GM18507 (cell line): ENCODE measurements at places on chromosomes 16 and 17.

- no peak for DNase-seq
Measured at GRCh38 chr17:410543-411401, 58.2 kb upstream of the RPH3AL start.

GRCh38 chr16:68732042-68732680 lies 4.9 kb upstream of the CDH1 start:
- no peak for DNase-seq

- no peak for DNase-seq
Measured at GRCh38 chr17:28970879-28971278, 19.6 kb upstream of the PHF12 start.

GRCh38 chr16:4172070-4172469 lies 55.8 kb upstream of the ADCY9 start:
- no peak for DNase-seq

- no peak for DNase-seq
Measured at GRCh38 chr17:73783945-73784603, 139.8 kb upstream of the SDK2 start.

DNA sequence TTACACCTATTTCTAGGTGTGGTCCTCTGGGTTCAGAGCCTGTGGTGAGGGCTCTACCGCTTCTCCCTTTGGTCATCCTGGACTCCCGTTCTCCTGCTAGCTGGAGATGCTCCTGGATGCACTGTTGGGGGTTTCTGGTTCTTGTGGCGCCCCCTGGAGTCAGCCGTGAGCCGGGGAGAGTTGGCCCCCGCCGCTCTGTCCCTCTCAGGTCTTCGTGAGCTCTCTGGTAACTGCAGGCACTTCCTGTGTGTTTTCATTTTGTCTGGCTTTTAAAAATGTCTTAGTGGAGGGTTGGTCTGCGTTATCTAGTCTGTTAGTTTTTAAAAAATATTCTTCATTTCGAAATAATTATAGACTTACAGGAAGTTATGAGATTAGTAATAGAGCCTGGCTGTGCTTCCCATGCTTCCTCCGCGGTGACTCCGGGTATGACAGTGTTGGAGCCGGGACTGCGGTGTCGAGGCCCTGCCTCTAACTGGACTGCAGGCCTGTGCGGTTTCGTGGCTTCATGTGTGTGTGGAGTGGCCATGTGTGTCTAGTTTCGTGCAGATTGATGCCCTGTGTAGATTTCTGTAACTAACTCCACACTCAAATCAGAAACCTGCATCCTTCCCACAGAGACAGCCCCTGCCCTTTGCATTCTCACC lies 78.0 kb upstream of the ZNF750 start:
- no peak for DNase-seq

- no peak for DNase-seq
Measured at GRCh38 chr17:64161380-64162176, 31.6 kb upstream of the ERN1 start.

GRCh38 chr16:80517846-80518245 lies 22.9 kb upstream of the DYNLRB2 start:
- no peak for DNase-seq

- DNase-seq = no peak
Measured at GRCh38 chr16:80121522-80121909, 419.3 kb upstream of the DYNLRB2 start.

DNA sequence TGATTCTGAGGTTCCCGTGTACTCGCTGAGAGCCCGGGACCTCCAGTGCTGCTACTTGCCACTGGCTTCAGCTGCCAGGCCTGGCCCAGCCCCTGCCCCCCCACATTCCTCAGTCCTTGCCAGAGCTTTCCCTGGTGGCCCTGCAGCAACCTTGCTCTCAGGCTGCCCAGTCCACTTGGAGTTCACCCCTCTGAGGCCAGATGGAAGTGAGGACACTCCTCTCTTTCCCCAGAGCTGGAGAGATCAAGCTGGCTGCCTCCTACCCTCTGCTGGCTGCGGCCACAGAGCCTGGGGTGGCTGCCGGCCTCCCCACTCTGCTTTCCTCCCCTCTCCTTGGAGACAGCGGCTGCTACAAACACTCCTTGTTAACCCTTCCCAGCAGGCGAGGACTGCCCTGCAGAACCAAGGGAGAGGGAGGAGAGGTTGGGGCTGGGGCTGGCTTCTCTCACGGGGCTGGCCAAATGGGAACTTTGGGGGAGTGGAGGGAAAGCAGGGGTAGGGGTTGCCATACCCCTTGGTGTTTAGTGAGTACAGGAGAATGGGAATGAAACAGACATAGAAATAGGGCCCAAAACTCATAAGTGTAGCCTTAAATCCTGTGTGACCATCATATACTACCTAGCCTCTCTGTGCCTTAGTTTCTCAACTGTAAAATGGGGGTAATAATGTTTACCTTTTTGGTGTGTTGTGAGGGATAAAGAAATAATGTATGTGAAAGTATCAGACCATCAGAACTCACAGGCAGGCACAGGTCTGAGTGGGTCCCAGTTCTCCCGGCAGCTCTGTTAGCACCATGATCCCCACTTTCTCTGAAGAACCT lies at the start of gene GAS2L2:
TSS of gene GAS2L2 (minus strand) at position 295 of the 820 bp plus-strand sequence. CDS start 389 bp downstream, outside the sequence.
- DNase-seq = no peak

GRCh38 chr16:49531931-49532840 lies 158.6 kb downstream of the C16orf78 start:
- no peak for DNase-seq

- DNase-seq = no peak
Measured at GRCh38 chr16:55253987-55254386, 70.0 kb upstream of the IRX6 start.

DNA sequence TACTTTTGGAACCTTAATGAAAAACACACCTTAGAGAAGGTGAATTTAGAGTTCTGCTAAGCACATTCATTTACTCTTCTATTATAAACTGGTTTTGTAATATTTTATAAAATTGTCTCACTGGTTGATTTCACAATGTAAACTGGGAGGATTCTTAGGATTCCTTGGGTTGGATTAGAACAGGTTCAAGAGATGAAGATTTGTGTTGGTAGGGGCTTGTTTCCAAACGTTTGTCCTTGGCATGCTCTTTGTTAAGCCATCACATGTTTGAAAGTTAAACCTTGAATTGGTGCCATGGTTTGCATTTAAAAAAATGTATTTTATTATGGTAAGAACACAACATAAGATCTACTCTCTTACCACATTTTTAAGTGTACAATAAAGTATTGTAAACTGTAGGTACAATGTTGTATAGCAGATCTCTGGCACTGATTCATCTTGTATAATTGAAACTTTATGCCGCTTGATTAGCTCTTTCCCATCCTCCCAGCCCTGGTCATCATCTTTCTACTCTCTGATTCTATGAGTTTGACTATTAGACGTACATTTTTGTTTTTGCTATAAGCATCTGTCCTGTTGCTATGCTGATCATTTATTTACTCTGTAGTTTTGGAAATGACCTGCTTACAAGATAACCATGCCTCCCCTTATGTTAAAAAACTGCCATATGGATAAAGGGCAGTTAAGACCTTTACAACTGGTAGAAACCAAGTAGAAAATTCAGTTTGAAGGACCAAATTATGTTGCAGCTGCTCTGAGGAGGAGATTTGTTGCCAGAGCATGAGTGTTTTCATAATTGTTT lies 9.6 kb downstream of the FTO start:
- no peak for DNase-seq

GRCh38 chr17:61422116-61422799 lies 22.6 kb downstream of the TBX2 start:
- no peak for DNase-seq

GRCh38 chr17:66564992-66565465 lies 262.6 kb downstream of the PRKCA start:
- no peak for DNase-seq

DNA sequence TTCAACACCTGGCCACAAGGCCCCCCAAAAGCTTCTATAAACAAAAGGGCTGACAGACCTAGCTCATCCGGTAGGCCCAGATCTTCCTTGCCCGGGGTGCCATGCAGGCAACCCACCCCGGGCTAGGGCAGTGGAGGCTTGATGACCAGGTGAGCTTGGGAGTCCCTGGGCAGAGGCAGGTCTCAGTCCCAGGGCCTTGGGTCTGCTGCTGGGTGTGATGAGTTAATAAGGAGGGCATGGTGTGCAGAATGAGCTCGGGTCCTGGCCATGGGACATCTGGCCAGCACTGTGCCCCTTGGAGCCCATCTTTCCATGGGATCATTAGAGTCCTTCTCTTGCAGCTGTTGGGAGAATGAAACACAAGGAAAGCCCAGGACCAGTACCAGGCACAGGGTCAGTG lies 20.2 kb upstream of the MPRIP start:
- DNase-seq = no peak

DNA sequence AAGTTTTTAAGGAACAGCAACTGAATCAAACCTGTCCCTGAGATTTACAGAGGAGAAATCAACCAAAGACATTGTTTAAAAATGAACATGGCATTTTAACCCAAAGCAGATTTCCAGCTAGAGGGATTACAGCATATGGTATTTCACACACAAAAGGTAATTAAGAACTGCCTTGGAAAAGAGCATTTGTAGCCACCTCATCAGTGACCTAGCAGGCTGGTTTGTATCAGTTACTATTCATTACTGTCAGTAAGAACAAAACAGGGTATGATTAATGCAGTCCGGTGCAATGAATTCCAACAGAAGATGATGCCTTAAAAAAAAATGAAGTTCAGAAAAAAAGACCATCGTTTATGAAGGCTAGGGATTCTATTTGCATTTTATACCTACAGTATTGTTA lies 219.9 kb downstream of the CHD9NB start:
- DNase-seq = no peak

DNA sequence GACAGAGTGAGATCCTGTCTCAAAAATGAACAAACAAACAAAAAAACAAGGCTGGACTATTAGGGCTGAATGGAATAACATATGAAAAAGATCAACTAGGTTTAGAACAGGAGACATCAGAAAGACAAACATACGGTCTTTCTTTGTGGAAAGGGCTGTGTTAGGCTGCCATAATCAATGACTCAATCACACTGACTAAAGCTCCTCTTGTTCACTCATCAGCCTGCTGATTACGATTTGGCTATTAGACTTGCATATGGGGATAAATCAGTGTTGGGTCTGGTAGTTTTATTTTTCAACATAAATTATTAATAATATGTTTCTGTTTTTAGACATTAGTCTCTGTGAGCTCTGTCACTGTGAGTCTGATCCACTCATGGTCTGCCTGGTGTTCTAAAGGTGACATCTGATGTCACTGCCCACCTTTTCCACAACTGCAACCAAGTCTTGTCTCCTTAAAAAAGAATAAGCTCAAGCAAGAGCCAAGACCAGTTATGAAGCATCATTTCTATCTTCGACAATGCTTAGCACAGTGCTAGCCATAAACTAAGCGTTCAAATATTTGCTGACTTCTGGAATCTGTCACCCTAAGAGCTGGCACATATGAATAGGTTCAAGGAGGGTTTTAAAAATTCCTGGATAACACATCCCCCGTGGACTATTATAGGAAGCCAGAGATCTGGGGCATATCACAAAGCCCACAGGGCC lies 10.2 kb downstream of the CFAP20 start:
- DNase-seq = no peak
